Iris pigment epithelial cell (primary cell): ENCODE measurements at places on chromosomes 1 and 21.

- DNase-seq = no peak
Observed at GRCh38 chr1:69148731-69149130, 419.0 kb upstream of the LRRC7 start.

DNA sequence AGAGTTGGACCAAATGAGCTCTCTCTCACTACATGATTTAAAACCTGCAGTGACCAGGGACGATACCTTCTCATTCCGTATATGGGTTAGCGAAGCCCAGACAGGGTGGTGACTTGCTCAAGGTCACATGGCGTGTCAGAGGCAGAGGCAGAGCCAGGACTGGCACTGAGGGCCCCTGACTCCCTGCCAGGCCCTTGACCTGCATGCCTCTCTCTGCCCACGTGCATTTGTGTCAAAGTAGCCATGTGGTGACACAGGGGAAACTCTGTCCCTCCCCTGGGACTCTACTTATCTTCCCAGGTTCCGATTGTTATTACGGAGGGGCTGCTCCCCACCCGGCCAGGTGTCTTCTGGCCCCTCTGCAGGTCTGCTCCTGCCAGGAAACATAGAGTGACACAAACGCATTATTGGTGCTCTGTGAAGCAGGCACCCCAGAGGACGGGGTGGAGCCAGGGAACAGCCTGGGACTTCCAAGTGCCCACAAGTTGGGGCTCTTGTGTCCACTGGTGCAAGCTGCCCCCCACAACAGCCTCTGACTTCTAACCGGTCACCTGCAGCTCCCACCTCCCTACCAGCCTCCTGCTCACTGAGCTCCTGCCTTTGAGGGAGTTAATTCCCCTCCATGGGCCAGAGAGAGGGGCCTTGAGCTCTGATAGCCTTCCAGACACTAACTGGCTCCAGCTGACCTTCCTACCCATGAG lies 7.3 kb upstream of the TINAGL1 start:
- DNase-seq = no peak

DNA sequence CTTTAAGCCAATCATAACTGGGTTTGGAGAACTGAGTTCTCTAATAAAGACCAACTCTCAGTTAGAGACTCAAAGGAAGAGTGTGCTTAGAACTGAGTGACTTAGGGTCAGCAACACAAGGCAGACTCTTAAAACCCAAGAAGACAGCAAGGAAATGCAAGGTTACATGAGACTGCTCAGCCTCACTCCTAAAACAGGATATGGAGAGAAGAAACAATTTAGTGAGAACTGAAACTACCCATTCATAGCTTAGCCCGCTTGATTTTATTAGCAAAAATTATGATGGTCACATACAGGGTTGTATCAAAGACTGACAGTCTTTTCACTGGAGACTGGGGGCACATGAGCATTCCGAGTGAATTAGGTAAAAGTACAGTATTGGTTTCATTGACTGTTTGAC lies 78.9 kb upstream of the DMRTA2 start:
- no peak for DNase-seq

DNA sequence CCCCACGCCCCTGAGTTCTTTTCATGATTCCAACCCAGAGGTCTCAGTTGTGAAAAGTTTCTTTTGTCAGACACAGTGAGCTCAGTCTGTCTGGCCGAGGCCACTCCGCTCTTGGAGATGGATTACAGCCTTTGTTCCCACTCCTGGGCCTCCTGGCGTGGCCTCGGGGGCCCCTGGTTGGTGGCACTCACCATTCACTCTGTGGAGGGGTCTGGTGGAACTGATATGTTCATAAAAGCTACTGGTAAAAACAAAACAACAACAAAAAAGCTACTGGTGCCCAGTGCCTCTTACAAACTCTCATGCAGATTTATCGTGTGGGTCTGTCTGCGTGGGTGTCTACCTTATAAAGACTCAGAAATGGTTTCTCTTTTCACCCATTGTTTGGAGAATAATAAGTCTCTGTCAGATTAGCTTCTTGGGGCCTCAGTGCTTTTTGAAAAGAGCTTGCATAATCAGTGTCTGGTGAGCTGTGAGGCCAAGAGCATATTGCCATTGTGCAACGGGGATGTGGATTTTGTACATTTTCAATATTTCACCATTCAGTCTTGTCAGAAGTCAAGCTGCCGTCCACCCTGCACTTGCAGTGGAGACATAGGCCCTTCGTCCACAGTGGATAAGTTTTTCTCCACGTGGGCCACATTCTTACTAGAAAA lies 86.7 kb downstream of the GALNT2 start:
- DNase-seq = peak; percentile 92

- no peak for DNase-seq
Observed at GRCh38 chr1:93124556-93125355, 45.7 kb downstream of the MTF2 start.
